ENCODE measurements at places on chromosomes 6 and 20. TPM values are rescaled to one million over a fixed set of nuclear protein-coding genes. Genes with fewer than 3 reads are reported as not detected.

KIF25 gene
- total RNA-seq = 0.23 TPM

GHRH gene
- total RNA-seq = not detected

TPX2 gene
- 119 TPM for total RNA-seq

GRM1 gene
- total RNA-seq = not detected

AGER gene
- total RNA-seq = 1.4 TPM

ANGPT4 gene
- 0.04 TPM for total RNA-seq

ERVFRD-1 gene
- total RNA-seq = not detected

PBX2 gene
- total RNA-seq = 13.5 TPM

JPH2 gene
- 6.8 TPM for total RNA-seq

RNF8 gene
- 27.3 TPM for total RNA-seq

RIPOR3 gene
- total RNA-seq = not detected

PEX7 gene
- total RNA-seq = 5.5 TPM

CNR1 gene
- total RNA-seq = 2.0 TPM

UNC5CL gene
- 0.46 TPM for total RNA-seq

MDN1 gene
- 10.9 TPM for total RNA-seq

TSBP1 gene
- total RNA-seq = not detected
